NCI-H1092 treated with DMSO at 0.1 percent for 48 hours (cell line): ENCODE measurements at places on chromosomes 13 and 19.

GRCh38 chr13:25117312-25117711 lies 21.4 kb downstream of the PABPC3 start:
- DNase-seq: no peak

GRCh38 chr19:16015805-16016173 lies 60.5 kb upstream of the TPM4 start:
- no peak for DNase-seq

DNA sequence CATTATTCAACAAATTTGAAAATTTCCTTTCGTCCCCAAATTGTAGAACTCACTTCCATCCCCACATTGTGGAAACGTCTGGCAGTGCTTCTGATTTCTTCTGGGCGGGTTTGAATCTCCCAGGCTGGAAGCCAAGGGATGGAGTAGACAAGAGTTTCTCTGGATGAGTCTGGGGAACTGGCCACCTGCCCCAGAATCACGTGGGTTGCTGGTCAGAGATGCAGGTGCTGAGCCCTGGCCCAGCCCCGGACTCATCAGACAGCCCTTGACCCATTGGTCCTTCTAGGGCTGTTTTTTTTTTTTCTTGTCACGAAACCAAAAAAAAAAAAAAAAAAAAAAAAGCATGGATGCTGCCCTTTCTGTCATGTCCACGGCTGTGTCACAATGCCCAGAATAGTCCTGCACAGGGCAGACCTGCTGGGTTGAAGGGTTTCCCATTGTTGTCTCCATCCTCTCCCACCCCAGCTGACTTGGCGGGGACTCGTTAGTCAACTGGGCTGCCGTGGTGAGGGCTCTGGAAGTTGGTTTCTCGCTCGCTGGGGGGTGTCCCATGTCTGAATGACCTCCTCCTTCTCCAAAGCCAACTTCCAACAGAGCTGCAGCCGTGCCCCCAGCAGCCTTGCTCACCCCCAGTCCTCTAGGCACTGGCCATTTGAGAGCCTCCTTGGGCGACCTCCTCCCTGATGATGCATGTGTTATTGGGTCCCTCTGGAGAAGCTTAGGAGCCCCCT lies 12.8 kb downstream of the CHST8 start:
- no peak for DNase-seq

DNA sequence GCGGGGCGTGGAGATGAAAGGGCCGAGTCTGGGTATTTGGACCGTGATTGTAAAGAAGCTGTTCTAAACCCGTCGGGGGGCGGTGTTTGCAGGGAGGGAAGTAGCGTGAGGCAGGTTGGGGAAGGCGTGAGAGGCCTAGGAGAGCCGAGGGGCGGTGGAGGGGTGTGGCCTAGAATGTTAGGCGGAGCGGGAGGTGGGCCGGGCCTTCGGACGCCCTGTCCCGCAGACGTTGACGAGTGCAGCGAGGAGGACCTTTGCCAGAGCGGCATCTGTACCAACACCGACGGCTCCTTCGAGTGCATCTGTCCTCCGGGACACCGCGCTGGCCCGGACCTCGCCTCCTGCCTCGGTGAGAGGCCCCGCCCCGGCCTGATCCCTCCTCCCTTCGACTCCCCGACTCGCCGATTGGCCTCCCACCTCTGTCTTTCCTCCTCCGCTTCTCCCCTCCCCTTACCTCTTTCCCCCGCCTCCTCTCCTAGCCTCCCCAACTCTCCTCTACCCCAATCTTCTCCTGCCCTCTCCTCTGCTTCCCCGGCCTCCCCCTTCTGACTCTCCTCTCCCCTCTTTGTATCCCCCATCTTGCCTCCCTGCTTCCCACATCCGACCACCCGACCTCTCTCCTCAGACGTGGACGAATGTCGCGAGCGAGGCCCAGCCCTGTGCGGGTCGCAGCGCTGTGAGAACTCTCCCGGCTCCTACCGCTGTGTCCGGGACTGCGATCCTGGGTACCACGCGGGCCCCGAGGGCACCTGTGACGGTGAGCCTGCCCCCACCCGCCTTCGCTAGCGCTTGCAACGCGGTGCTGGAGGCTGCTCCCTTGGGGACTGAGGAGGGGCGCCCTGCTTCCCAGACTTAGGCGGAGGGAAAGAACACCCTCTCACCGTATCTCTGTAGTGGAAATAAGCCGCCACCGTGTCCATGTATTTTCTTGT lies 12.8 kb downstream of the LTBP4 start:
- peak; percentile 72 for DNase-seq

GRCh38 chr19:55640043-55640576 lies 692 bp upstream of the ZNF580 start:
- DNase-seq: peak; percentile 42

DNA sequence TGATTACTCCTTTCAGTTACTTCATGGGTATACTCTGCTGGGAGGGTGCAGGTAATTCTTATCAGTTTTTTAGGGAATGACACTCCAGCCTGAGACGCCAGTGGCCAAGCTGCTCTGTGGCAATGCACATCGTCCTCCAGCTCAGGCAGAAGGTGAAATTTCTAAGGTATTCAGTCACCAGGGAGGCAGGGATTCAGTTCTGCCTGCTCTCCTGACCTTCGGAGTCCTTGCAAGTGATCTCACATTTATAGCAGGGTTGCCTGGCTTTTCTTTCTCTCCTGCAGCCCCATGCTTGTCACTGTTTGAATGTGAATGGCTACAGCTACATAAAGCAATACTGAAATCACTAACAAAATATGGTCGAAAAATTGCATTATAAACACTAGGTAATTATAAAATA lies 1447.5 kb downstream of the EFNB2 start:
- no peak for DNase-seq

- DNase-seq: no peak
These were observed 512.8 kb downstream of the LMO7 start for GRCh38 chr13:76148926-76149325.

DNA sequence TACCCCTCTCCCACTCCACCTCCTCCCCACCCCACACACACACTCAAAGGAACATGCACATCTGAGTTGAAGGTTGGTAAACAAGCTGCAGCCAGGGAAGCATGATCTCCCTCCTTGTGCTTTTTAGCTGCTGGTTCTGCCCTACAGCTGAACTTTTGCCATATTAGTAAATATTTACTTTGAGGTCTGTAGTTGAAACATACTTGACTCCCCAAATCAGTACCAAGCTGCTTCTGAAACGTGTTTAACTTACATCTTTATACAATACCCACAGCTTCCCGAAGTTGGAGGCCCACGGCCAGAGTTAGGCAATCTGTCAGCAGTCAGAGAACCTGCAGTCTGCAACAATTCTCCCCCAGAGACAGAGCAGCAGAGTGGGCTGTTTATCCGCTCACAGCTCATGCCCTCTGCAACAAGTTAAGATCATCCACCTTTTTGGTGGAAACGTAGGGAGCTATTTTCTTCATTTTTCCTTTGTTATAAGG lies 1.5 kb upstream of the PCDH20 start:
- no peak for DNase-seq

DNA sequence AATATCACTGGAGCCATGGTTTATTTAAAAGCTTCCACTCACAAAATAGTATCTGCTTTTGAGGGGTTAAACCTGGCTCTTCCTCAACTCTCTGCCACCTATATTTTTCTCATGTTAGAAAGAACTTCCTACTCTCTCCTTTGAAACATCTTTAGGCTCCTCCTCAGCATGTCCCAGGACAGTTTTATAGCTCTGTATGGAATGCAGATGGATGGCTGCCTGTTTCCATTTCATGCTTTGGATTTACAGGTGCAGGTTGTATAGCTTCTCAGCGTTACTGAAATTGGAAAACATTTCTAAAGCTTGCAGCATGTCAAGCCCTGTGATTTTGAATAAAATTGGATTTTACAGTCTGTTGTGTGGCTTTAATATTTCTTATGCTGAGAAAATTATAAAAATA lies 314.0 kb downstream of the NDFIP2 start:
- DNase-seq: no peak

DNA sequence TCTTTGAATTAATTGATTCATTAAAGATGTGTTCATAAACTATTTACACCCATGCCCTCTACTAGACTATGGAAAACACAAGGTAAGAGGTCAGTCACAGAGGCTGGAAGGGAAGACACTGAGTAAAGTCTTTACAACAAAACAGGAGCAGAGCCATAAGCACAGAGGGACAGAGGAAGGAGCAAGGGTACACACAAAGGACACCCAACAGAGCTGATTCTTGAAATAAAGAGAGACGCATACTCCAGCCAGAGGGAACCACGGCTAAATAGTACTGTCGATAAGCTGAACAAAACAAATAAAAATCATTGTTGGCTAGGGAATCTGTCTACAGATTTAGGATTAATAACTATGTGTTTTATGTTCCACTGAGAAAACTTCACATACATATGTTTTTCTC lies 289.2 kb downstream of the EFNB2 start:
- DNase-seq: no peak
